ENCODE measurements at places on chromosomes 3 and 15. TPM values are rescaled to one million over a fixed set of nuclear protein-coding genes. Genes with fewer than 3 reads are reported as not detected.
A peak's percentile ranks its signal among the peaks of the same experiment; 100 is the strongest.

Gene PBRM1
- total RNA-seq, result 35.2 TPM

DNA sequence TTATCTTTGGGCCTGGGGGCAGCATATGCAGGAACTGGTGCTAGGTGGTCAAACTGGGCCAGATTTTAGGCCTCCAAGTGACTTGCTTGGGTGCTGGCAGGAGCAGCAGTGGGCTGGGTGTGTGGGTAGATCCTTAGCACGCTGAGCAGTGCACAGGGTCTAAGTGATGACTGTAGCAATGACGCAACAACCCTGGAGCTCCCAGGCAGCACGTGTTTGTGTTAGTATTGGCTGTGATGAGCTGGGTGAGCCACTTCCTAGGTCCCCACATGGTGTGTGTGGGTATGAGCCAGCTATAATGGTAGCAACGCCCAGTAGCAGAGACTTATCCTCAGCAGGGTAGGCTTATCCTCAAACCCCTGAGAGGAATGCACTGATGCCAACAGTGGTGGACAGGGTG is 570.6 kb upstream of the ROBO1 start:
- DNase-seq, result no peak

Gene LDHAL6B
- not detected for total RNA-seq

Gene SLC22A14
- total RNA-seq, result not detected

GRCh38 chr3:29683018-29683993 is 402.4 kb downstream of the RBMS3 start:
- peak; percentile 17 for DNase-seq

DNA sequence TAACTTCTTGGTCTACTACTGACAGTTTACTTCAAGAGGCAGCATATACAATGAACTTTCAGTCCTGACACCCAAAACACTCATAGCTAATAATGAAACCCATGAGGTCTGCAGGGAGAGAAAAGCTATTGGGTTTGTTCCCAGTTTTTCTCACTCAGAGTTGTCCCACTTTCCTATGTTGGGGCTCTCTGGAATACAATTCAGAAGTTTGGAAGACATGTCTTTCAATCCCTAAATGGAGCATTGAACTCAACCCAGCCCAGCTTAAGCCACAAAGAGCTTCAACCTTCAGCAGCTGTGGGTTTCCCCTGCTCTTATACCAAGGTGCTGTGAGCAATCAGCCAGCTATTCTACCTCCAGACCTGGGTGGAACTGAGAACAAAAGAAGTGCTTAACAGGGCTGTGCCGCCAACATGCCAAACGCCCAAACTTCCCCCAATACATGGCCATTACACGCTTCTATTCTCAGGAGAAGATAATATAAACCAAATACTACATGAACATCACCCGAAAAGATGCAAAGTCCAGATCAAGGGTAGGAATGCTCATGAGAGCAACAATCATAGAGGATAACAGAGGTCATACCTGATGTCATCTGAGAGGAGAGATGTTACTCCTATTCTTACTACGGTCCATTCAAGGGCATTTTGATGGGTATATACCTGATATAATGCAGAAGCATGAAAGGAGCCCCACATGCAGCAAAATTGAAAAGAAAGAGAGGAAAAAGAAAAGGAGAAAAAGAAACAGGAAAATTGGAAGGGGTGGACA is 131.2 kb upstream of the TGFBR2 start:
- no peak for DNase-seq

DNA sequence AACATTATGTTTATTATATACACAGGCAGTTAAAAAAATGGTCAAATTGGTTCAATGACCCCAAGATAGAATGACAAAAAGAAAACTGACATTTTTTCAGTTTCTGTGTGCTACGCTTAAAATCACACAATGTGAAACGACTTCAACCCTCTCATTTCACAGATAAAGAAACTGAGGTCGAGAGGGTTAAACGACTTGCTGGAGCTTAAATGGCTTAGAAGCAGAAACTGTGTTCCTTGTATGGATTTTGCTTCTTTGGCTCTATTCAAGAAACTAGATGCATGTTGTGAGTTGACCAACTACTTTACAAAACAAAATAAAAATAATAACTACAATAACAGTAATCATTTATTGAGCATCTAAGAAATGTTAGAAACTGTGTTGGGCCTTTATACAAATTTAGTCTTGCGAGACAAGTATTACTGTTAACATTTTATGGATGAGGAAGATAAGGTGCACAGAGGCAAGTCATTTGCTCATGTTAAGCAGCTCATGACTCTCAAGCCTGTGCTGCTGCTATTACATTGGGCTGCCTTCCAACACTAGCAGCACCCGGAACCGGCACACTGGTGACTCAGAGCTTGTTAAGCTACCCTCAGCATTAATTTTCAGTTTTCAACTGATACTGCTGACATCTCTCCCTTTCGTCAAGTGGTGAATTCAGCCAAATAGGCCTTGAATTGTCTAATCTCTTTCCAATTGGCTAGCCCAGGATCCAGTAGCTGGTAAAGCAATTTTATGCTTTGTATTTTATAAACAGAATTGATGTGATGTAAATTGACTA is 487.6 kb downstream of the NAALADL2 start:
- DNase-seq, result peak; percentile 35

- no peak for DNase-seq
Observed at GRCh38 chr3:14570864-14571263, 30.7 kb upstream of the GRIP2 start.

GRCh38 chr15:98823012-98823458 is 174.7 kb downstream of the IGF1R start:
- no peak for DNase-seq

Gene ITIH3
- total RNA-seq, result not detected

DNA sequence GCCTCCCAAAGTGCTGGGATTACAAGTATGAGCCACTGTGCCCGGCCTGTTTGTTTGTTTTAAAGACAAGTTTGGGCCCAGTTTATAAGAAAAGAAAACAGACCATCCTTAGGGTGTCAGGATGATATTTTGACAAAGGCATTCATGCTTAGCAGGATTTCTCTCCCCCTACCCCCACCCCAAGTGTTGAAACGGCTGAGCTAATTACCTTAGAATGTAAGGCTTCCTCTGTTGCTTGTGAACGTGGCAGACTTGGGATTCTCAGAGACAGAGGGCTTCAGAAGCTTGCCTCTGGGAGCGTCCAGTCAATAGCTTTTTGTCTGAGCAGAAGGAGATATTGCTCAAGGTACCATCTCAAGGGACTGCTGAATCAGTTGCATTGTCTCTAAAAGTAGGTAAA is 24.0 kb downstream of the FLNB start:
- DNase-seq, result peak; percentile 79

Gene SYNPR
- not detected for total RNA-seq

DNA sequence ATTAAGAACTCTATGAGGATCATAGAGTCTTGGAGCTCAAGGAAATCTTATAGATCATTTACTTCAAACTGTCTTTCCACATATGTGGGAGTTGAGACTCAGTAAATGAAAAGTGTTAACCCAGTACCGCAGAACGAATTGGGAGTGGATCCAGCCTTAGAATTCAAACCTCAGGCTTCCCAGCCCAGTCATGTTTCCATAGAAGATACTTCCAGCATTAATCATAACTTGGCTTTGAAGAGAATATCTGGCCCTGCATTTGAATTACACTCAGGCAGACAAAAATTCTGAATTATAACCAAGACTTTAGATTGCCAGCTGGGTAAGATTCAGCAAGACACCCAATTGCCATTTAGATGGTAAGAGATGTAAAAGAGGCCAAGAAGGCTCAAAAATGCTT is 972.0 kb downstream of the TUSC7 start:
- no peak for DNase-seq

DNA sequence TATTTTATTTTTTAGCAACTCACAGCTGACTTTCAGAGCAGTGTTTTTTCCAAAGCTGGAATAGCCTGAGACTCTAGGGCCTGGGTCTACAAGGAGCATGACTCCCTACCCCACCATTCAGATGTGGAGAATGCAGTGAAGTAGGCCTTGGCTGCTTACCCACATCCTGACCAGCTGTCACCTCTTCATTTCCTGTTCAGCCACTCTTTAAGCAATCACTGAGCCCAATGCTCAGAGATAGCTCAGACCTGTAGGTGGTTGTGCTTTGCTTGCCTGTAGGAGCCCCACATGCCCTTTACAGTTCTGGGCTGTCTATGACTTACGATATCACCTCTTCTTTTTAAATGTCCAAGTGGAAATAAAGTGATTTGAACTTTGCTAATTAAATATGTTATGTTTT is 148.1 kb downstream of the NEK11 start:
- peak; percentile 35 for DNase-seq

DNA sequence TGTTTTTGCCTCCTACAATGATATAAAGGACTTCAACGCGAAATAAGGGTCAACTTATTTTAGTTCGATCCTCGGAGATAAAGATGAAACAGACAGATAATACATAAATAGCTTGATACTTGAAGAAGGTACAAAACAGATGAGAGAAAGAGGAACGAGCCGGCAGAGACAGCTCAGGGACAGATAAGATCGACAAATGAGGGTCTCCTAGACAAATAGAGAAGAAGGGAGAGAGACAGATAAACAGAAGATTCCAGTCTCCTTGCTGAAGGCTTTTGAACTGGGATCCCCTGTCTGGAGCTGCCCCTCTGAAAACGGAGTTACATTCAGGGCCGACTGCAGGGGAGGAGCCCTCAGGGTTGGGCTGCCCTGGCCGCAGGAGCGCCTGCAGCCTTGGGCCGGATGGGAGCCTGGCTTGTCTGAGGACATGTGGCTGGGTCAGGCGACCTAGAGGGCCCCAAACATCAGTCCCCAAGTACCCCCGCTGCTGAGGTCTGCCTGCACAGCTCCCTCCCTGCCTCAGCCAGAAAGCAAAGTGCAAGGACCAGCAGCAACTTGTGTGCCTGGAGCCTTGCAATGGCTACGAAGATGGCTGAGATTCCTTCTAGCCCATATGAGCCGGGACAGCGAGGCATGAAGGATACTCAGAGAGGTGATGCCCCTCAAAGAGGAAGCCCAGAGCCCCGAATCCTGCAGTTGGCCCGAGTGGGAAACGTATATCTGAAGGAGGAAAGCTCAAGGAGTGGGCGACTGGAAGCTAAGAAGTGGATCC is 926 bp upstream of the SKOR1 start:
- no peak for DNase-seq

GRCh38 chr3:38011111-38011510 is 18.3 kb downstream of the PLCD1 start:
- DNase-seq, result no peak

DNA sequence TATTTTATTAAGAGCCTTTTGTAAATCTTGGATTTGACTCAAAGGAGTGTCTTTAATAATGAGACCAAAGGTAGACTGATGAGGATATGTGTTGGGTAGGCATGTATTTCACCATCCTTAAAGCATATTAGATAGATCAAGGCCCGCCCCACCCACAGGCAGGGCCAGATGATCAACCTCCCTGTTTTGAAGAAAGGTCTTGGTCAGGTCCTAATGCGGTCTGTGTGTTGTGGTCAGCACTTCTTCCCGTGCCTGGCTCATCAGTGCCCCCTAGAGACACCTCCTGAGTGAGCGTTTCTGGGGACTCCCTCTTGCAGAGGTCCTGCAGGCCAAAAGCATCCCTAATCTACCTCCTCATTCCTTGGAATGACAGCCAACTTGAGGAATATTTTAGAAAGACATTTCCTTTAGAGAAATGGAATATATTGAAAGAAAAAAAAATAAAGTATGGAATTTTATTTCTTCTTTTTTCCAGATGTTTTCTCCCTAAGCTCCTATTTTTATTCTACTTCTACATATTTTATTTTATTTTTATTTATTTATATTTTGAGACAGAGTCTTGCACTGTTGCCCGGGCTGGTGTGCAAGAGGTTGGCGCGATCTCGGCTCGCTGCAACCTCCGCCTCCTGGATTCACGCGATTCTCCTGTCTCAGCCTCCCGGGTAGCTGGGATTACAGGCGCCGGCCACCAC is 6.0 kb downstream of the TM4SF4 start:
- peak; percentile 81 for DNase-seq

GRCh38 chr15:94844538-94845389 is 613.4 kb downstream of the MCTP2 start:
- DNase-seq, result no peak

GRCh38 chr15:63038926-63039673 is 3.4 kb upstream of the TPM1 start:
- peak; percentile 58 for DNase-seq

DNA sequence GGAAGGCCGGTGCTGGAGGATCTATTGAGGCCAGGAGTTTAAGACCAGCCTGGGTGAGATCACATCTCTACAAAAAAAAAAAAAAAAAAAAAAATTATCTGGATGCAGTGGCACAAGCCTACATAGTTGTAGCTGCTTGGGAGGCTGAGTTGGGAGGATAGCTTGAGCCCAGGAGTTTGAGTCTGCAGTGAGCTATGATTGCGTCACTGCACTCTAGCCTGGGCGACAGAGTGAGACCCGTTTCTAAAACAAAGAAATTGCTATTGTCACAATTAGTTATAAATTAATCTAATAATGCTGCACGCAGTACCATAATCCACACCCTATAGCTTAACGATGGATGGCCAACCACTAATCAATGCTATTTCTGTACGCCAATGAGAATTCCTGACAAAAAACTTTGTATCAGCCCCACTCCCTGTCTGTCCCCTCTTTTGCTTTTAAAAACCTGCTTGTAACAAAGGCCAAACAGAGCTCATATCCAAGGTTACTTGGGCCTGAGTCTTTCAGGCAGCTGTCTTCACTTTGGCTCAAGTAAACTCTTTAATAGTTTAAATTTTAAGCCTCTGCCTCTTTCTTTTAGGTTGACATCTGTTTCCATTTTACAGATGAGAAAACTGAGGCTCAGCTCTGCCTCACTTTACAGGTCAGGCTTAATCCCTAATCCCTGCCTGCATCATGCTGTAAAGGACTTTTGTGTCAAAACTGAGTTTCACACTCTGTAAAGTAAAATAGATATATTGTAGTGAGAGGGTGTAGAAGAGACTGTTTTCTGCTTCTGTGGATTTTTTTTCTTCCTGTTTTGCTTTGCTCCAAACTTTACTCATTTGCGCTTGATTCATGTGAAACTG is 10.9 kb downstream of the FLNB start:
- no peak for DNase-seq

Gene CHRNB4
- not detected for total RNA-seq

Gene SQOR
- 42.2 TPM for total RNA-seq

DNA sequence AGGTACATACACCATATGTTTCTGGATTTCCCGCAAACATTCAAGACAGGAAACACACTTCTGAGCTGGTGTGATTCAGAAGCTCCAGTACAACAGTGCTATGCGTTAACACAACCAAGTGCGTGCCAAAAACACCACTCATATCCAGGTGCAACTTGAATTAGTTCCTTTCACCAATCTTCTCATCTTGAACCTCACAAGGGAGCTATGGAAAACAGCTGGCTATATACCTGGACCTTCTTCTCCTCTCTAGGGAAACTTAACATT is 31.3 kb downstream of the SUSD5 start:
- no peak for DNase-seq
